Stimulated activated CD8-positive, alpha-beta memory T cell treated with anti-CD3 and anti-CD28 coated beads, Interleukin-7, amount 100 ng/mL, for 24 hours (primary cell): ENCODE measurements at places on chromosomes 4 and X.
A peak's percentile ranks its signal among the peaks of the same experiment; 100 is the strongest.

DNA sequence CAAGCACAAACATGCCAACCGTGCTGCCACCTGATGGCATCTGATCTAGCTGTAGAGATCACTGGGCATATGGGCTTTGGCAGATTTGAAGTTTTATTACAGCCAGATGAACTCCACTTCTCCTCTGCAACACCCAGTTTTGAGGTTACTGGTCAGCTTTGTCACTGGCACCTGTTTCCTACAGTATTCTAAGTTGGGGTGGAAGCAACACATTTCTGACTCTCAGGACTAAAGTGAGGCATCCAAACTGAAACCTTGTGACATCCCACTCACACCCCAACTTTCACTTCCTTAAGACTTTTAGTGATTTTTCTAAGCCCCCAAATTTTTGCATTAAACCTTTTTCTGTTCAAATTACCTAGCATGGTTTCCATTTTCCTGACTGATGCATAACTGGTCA, 115.1 kb upstream of the PCDH18 start:
- no peak for DNase-seq

DNA sequence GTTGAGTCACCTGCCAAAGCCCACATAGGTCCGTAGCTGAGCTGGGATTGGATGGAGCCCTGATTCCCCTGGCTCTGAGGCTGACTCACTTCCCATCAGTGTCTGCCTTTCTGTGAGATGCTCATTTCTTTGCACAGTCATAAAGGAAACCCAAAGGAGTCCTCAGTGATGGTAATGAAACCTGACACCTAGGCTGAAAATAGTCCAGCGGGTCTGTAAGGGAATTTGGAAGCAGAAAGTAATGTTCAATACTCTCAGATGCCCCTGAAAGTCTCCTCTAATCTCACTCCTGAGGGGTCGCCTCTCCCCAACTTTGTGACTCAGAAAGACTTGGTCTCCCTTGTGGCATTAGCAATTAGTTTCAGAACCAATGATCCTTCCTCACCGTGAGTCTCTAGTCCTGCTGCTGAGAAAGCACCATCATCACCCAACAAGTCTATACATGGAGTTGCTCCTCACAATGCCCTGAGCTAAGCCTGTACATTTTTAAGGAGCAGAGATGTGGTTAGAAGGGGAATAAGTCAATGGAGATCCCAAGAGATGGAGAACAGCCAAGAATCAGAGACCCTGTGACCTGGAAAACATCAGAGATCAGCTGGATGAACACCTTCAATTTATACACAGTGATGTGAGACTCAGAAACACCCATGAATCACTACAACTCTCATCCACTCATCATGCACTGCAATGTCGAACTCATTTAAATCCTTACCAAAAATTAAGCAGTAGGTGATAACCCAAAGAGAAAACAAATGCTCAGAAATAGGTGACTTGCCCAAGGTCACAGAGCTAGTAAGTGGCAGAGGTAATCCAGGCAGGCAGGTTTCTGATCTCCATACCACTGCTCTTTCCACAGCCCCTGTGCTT, 219.0 kb upstream of the CPEB2 start:
- no peak for DNase-seq

GRCh38 chrX:10110984-10111363, 45.8 kb upstream of the CLCN4 start:
- DNase-seq = peak; percentile 25

GRCh38 chr4:128565565-128566186, 243.8 kb upstream of the JADE1 start:
- no peak for DNase-seq

DNA sequence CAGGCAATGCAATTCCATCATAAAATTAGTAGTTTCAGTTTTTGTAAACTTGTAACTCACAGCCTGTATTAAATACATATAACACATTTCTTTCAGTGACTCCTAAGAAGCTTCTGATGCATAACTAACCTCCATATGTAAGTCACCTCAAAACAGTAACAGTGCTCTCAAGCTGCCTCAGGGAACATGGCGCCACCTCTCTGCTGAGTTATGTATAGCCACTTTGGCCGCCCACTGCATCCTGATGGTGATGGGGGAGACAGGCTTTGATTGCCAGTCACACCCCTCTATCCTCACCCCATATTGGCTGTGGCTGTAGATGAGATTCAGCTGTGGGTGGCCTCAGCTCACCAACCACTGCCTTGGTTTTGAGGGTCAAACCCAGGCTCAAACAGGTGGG, 54.3 kb downstream of the LRBA start:
- peak; percentile 19 for DNase-seq

DNA sequence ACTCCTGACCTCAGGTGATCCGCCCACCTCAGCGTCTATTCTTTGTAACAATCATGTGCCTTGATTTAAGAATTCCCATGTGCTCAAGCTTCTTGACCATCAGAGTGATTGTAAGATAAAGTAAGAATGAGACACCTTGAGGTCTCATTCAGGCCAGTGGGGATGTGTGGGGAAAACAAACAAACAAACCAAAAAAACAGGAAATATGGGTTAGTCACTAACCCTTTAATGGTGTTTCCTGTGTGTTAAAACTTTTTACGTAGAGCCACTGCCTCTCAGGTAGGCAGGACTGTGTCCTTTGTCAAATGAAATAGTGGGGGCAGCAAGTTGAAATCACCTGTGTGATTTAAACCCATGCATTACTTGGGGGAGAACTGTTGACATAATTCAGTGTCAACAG, 91.5 kb upstream of the DHRSX start:
- no peak for DNase-seq

DNA sequence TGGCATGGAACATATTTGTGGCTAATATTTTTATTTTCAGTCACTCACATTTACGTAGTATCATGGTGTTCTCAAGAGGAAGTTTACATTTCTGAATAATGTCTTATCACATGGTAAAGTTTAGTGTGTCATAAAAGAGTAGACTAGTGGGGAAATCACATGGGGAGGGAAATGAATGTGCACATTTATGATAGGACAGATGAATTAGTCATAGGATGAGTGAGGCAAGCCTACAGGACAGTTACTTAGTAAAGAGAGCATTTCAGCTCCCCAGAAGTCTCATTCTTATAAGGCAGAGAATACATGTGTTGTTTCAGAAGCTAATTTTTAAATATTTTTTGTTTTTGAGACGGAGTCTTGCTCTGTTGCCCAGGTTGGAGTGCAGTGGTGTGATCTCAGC, 6.2 kb downstream of the GK start:
- no peak for DNase-seq

DNA sequence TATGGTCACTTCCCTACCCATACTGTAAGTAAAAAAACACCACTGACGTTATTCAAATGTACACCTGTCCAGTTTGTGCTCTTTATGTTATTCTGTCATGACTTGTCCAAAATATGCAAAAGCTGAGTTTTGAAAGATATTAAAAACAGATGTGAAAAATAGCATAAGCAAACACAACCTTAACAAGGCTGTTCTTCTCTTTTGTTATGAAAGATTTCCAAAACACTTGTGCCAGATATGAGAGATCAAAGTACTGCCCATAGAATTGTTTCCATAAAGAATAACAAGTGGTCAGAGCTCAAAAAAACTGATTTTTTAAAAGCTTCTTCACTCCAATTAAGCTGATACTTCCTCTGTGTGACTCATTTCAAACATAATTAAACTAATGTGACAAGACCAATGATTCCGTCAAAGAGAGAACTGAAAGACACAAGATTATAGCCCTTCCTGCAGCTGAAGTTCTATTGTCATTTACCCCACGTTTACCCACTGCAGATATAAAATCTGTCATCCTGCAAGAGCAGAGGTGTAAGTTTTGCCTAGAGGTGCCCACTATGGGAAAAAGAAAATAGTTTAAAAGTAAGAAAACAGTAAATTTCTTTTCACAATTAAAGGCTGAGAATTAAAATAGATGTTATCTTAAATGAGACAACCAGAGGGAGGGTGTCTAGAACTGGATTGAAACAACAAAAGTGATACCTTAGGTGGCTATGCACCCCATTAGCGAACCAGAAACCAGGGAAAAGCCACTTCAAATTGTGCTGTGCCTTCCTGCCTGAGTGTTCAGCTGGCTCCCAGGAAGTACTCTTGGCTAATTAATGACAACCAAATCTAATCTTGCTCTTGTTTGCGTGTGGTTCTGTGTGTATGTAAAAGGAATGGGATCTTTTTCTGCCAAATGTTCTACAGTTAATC, 30.1 kb downstream of the RASSF6 start:
- no peak for DNase-seq

GRCh38 chr4:52837716-52838558, 24.2 kb upstream of the RASL11B start:
- no peak for DNase-seq

- DNase-seq = no peak
Measured at GRCh38 chr4:17687237-17687857, 72.9 kb downstream of the MED28 start.

DNA sequence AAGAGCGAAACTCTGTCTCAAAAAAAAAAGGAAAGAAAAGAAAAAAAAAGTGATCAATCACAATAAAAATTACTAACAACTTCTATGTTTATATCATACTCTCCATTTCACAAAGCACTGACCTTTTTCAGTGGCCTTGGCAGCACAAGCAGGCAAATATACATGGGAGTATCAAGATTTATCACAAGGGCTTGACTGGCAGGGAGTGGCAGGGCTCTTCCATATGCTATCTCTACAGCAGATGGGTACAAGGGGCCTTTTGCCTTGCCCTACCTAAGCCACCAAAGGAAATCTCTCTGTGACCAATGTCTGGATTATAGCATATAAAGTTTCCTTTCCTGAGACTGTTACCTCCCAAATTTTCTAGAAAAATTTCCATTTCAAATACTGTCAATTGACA, 24.4 kb downstream of the TSPAN5 start:
- DNase-seq = no peak

GRCh38 chrX:47960406-47960805, 43.4 kb downstream of the ZNF182 start:
- DNase-seq = no peak

GRCh38 chr4:159347813-159348212, 244.9 kb downstream of the RAPGEF2 start:
- no peak for DNase-seq
